ENCODE measurements at places on chromosomes 11 and 22. TPM values are rescaled to one million over a fixed set of nuclear protein-coding genes. Genes with fewer than 3 reads are reported as not detected.

The RNASEH2C gene
- total RNA-seq: 105 TPM

The MOGAT2 gene
- total RNA-seq: not detected

The BCO2 gene
- 44.7 TPM for total RNA-seq

The AIFM3 gene
- total RNA-seq: 1.0 TPM

The PAX6 gene
- not detected for total RNA-seq

DNA sequence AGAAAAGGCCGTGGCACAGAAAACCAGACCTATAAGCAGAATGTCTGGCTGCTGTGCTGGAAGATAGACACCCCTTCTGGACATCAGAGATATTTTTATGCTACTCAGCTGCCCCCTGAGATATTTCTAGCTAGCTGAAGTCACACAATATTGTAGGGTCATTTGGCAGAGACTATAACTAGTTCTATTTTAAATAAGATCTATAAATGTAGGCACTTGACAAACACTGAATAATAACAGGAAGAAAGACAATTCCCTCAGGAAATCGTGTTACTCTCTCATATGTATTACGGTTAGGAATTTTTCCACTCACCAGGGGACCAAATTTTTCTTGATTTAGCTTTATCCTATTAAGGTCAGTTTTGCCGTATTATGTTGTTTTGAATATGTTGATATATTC is 845.4 kb downstream of the OPCML start:
- DNase-seq: no peak

DNA sequence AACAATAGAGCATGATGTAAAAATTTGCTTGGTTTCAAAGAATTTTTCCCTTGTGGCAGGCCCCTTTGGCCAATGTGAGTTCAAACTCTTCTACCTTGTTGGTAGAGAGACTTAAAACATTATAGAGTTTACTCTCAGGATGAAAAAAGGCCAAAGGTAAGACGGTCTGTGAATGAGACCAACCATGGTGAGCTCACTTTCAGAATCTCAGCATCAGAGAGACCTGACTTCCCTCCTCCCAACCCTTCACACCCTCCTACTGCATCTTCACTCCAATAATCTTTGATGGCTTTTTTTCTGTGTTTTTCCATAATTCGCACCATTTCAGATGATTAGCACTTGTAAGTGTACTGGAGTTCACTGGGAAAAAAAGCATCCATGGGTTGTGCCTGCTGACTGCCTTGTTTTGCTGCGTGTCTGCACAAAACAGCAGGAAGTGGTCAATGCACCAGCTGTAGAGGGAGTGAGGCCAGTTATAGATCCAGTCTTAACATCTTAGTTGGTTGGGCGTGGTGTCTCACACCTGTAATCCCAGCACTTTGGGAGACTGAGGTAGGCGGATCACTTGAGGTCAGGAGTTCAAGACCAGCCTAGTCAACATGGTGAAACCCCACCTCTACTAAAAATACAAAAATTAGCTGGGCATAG is 64.1 kb downstream of the SLC1A2 start:
- no peak for DNase-seq

DNA sequence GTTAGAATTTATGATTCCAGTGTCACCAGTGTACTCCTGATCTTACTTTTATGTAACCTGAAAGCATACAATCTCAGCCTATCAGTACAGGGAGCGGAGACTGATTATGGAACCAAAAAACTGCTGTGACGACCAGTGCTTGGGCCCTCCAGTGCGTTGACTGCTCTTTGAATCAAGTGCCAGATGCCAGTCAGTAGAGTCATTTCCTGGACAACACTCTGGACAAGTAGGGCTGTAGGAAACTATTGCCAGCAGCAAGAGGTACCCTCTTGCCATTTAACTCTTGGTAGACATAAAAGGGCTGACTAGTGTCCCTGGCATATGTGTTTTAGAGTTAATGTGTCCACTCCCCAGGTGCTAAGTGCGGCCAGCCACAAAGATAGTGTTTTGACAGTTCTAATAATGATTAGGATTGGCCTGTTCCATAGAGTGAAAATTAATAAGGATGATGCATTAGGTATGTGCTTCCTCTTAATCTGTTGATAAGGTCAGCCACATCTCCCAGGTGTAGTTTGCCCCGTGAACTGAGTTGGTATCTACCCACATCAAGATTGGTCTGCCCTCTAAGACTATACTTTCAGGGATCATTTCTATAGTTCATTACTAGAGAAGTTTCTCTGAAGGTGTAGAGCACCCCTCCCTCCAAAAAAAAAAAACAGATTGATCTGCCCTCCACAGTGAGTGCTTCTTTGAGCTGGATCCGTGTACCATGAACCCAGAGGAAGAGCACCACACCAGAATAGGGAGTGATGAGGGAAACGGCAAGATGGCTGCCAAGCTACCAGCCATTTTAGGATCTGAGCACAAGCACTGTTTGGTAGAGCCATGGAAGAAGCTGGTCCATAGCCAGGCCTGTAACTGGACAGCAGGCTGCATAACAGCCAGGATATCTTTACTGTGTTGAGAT is 20.7 kb upstream of the AIFM3 start:
- DNase-seq: no peak

- no peak for DNase-seq
These were observed 2190.5 kb upstream of the RAG2 start for GRCh38 chr11:38788561-38788960.

DNA sequence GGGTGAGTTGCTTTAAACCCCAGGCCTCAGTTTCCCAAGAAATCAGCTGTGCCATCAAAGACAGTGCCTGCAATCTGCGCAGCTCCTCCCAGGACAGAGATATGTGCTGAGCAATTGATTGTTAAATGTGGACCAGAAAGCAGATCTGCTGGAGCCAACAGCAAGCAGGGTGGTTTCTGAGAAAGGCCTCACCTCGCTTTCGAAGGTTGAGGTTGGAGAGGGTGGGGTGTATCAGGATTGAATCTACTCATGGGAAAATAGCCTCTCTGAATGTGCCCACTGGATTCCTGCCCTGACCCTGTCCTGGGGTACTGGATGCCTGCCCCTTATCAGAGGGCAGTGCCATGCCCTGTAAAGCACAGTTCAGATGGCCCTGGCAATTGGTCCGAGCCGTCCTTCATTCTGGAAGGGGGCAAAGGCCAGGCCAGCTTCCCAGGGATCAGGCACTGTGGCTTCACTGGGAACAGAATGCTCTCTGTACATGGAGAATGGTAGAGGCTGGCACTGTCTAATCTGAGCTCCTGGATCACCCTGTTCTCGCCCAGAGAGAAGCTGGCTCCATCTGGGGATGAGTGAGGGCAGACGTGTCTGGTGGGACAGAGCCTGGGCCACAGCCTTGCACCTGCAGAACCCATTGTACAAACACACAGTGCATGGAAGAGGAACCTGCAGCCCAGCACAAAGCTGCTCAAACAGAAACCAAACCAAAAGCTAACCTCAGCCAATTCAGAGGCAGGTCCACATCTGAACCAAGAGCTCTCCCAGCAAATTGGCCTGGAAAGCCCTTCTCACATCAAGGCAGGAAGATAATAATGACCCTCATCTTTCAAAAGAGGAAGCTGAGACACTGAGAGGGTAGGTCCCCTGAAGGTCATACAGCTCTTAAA is 15.2 kb downstream of the DHCR7 start:
- no peak for DNase-seq

GRCh38 chr22:19994851-19995610 is 21.6 kb downstream of the ARVCF start:
- DNase-seq: no peak

DNA sequence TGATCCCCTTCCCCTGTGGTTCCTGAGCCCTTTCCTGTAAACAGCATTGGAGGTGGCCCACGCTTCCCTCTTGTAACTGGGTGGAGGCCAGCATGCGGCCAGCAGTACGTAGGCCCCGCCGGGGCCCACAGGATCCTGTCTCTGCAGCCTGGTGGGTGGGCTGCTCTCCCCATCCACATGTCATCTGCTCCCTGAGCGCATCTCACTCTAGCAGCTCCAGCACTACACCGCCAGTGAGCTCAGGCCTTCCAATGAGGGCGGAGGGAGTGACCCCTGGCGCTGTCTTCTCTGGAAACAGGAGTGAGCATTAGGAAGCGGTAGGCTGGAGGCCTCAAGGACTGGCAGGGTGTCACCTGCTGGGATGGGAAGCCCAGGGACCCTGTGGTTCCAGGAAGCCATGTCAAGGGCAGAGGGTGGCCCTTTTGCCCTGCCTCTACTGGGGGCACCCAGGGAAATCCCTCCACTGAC is 363.9 kb downstream of the TBC1D22A start:
- no peak for DNase-seq

DNA sequence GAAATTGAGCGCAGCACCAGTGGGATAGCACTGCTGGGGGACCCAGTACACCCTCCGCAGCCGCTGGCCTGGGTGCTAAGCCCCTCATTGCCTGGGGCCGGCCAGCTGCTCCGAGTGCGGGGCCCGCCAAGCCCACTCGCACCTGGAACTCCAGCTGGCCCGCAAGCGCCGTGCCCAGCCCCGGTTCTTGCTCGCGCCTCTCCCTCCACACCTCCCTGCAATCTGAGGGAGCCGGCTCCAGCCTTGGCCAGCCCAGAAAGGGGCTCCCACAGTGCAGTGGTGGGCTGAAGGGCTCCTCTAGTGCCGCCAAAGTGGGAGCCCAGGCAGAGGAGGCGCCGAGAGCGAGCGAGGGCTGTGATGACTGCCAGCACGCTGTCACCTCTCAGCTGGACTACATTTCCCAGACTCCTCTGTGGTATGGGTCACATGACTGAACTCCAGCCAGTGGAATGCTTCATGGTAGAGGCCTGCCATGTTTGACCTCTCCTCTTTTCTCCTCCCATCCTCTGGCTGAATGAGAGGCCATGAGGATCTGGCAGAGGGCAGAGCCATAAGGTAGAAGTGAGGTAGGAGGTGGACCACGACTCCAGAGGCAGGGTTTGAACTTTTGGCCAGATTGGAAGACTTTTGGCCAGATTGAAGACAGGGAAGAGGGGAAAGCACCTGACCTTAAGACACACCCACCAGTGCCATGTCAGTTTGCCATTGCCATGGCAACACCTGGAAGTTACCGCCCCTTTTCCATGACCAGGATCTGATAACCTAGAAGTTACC is 6.2 kb downstream of the MRGPRD start:
- DNase-seq: no peak

- DNase-seq: no peak
These were observed 77.1 kb downstream of the TP53I11 start for GRCh38 chr11:44873537-44873936.

DNA sequence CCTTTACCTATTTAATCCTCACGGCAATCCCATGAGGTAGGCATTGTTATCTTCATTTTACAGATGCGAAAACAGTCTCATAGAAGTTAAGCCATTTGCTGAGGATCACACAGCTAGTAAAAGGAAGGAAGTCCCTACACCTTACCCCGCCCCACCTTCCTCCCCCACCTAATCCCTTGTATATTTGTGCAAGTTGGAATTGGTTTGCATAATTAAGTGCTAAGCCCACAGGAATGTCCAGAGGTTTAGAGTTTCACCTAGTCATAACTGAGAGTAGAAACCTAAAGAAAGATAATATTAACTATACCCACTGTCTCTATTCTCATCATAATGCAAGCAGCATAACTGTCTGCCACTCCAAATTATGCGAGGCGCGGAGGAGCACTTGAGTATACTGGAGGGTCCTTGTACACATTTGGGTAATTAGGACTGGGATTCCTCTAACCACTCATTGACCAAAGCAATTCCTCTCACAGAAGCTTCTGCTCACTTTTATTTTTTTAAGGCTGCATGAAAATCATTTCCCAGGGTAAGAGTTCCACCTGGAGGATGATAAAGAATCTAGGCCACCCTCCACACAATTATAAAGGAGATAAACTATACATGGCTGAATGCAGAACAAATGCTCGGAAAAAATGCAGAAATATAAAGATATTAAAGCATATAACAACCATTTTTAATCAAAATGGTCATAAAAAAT is 199.9 kb downstream of the FAM181B start:
- no peak for DNase-seq

GRCh38 chr11:92960886-92961285 is 8.6 kb upstream of the MTNR1B start:
- no peak for DNase-seq

GRCh38 chr11:398826-399225 is 4.8 kb downstream of the PKP3 start:
- no peak for DNase-seq

DNA sequence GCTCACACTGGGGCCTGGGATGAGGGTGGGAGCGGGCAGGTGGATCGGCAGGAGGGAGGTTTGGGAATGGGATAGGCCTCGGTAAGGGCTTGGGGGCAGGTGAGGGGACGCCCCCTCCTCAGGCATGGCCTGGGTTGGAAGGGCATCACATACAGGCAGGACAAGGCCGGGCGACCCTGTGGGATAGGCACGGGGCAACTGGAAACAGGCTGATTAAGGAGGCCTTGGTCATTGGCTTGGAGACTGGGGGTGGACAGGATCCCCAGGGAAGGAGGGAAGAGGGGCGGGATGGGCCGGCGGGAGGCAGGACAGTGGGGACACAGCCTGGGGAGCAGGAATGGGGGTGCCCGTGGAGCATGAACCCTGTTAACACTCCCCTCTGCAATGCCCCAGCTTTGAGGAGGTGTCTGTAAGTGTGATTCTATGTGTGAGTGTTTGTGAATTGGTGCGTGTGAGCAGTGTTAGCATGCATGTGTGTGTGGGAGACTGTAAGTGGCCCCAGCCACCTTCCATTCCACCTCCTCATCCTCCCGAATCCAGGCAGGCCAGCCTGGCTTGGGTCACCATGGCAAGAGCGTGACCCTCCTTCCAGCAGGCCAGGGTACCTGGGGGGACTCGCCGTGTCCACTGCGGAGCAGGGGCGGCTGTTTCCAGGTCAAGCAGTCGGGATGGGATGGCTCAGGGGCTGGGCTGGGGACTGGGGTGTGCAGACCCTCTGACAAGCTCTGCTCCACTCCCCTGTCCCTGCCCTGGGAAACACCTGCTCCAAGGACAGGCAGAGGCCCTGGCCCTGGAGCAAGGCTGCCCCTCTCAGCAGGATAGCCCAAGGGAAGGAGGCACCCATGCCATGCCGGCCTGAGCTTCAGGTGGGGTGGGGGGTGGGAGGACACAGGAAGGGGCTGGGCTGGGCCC is 3.4 kb upstream of the PIM3 start:
- DNase-seq: no peak

DNA sequence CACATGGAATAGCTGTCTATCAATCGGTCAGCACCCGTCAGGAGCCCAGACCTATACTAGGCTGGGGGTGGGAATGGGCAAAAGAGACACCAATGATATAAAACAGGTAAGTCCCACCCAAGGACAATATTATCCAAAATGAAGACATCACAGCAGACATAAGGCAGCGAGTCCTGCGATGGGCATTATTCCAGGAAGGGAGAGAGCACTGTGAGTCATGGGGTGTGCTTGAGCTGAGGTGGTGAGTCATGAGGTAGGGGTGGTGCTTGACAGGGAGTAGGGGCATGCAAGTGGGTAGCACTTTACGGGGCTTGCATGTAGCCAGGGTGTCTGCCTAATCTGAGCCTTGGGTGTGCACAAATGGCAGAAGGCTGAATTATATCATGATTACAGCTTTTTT is 605.0 kb upstream of the CADM1 start:
- no peak for DNase-seq

DNA sequence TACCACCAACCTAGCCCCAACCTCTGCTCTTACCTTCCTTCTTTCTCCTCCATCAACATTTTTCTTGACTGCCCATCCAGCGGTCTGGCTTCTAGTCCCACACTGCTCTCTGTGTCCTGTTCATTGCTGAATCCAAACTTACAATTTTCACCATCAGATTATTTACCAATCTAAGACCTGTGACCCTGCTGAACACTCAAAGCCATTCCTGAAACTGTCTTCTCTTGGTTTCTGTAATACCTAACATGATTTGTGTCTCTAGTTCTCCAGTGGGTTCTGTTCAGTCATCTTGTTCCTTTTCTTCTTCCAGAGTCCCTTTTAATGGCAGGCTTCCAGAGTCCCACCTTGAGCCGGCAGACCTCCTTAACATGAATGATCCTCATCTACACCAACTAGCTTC is 24.1 kb downstream of the RRAS2 start:
- DNase-seq: no peak
